ENCODE measurements at places on chromosomes 11 and 22. TPM values are rescaled to one million over a fixed set of nuclear protein-coding genes. Genes with fewer than 3 reads are reported as not detected.

DNA sequence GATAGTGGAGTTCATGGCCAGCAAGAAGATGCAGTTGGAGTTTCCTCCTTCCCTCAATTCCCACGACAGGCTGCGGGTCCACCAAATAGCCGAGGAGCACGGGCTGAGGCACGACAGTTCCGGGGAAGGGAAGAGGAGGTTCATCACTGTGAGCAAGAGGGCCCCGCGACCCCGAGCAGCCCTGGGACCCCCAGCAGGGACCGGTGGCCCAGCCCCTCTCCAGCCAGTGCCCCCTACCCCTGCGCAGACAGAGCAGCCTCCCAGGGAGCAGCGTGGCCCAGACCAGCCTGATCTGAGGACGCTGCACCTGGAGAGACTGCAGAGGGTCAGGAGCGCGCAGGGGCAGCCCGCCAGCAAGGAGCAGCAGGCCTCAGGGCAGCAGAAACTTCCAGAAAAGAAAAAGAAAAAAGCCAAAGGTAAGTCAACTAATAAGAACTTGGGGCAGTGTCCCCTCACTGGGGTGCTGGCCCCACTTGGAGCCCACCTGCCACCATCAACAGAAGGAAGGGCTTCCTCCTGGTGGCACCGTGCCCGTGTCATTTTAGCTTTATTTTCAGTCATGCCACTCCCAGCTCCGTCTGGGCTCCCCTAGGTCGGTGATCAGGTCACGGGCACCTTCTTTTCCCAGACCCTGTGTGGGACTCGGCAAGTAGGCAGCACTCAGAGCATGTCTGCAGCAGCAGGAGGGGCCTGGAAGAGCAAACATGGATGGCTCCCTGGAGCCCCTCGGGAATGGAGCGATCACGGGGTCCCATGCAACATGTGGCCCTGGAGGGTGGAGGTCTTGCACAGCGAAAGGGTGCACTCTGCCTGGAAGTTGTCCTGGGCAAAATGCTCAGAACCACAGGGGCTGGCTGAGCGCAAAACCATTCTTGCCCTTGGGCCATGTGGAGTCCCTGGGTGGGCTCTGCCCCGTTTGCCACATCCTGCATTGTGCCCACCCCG, 33.3 kb downstream of the IGHMBP2 start:
- DNase-seq: no peak

GRCh38 chr11:75582895-75583717, 21.1 kb downstream of the SERPINH1 start:
- peak; percentile 94 for DNase-seq

- no peak for DNase-seq
These were observed 42.3 kb downstream of the DUSP8 start for GRCh38 chr11:1529774-1530173.

- DNase-seq: no peak
These were observed 33.6 kb downstream of the ABCC8 start for GRCh38 chr11:17443000-17443399.

DNA sequence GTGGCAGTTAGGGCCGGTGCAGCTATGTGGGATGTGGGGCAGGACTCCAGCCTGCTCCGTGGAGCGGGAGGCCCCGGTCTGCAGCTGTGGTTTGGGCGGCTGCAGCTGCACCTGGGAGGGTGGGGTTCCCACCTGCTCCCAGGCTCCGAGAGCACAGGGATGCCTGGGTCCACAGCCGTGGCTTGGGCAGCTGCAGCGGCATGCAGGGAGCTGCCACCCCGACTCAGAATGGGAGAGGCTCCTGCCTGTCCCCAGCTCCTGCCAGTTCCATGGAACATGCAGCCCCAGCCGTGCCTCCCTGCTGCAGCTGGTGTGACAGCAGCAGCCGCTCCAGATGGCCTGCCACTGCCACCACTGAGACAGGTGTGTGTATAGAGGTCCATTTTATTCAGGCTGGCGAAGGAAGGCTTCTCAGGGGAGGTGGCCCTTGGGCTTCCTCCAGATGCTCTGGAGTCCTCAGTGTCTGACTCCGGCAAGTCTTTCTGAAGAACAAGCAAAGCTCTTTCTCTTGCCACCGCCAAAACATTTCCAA, 21.8 kb upstream of the UPK3A start:
- DNase-seq: no peak

GRCh38 chr22:47112582-47112965, 350.1 kb downstream of the TBC1D22A start:
- DNase-seq: no peak

Gene UCP2
- total RNA-seq: 18.0 TPM

Gene CFAP300
- 2.5 TPM for total RNA-seq

Gene KRTAP5-2
- not detected for total RNA-seq

Gene NPAS4
- 0.27 TPM for total RNA-seq
